Activated CD8-positive, alpha-beta T cell treated with anti-CD3 and anti-CD28 coated beads for 36 hours (primary cell): ENCODE measurements at places on chromosomes 7 and 10. TPM values are rescaled to one million over a fixed set of nuclear protein-coding genes. Genes with fewer than 3 reads are reported as not detected.
A peak's percentile ranks its signal among the peaks of the same experiment; 100 is the strongest.

- DNase-seq, result no peak
- peaks cover 11% of the 10 kb centered on the region for H3K36me3 ChIP-seq
- no peak overlapping the region for H3K27ac ChIP-seq
Measured at GRCh38 chr10:84337199-84337598, 8.8 kb downstream of the CCSER2 start.

GRCh38 chr10:76540786-76541185, 1096.8 kb downstream of the KCNMA1 start:
- H3K27me3 ChIP-seq, result no peaks in the 10 kb centered on the region
- H3K4me3 ChIP-seq, result no peak overlapping the region
- no peak for DNase-seq
- no peaks in the 10 kb centered on the region for H3K4me1 ChIP-seq

GRCh38 chr7:17507717-17508116, 209.3 kb downstream of the AHR start:
- no peaks in the 10 kb centered on the region for H3K36me3 ChIP-seq
- no peaks in the 10 kb centered on the region for H3K4me1 ChIP-seq
- no peak for DNase-seq
- no peak overlapping the region for H3K27ac ChIP-seq
- peaks cover 2% of the 10 kb centered on the region for H3K27me3 ChIP-seq
- H3K4me3 ChIP-seq, result no peak overlapping the region

GRCh38 chr7:21377545-21377944, 50.3 kb upstream of the SP4 start:
- no peaks in the 10 kb centered on the region for H3K27me3 ChIP-seq
- no peak for DNase-seq
- peaks cover 3% of the 10 kb centered on the region for H3K4me1 ChIP-seq
- no peak overlapping the region for H3K27ac ChIP-seq
- H3K36me3 ChIP-seq, result peaks cover 6% of the 10 kb centered on the region
- H3K4me3 ChIP-seq, result no peak overlapping the region

- no peak overlapping the region for H3K4me3 ChIP-seq
- DNase-seq, result no peak
- H3K27ac ChIP-seq, result no peak overlapping the region
Measured at GRCh38 chr10:44280226-44281014, 104.5 kb downstream of the CXCL12 start.

- H3K27ac ChIP-seq, result peak overlapping the region; percentile 83
- peak; percentile 70 for DNase-seq
- H3K27me3 ChIP-seq, result no peaks in the 10 kb centered on the region
- H3K36me3 ChIP-seq, result peaks cover 53% of the 10 kb centered on the region
- H3K4me1 ChIP-seq, result peaks cover 36% of the 10 kb centered on the region
Measured at GRCh38 chr10:69101451-69102095, 13.7 kb downstream of the SRGN start.

- H3K4me3 ChIP-seq, result no peak overlapping the region
- no peak for DNase-seq
- H3K27ac ChIP-seq, result peak overlapping the region; percentile 1
Measured at GRCh38 chr7:133491201-133491691, 238.4 kb downstream of the EXOC4 start.

GRCh38 chr10:122475591-122476332, 14.4 kb downstream of the HTRA1 start:
- no peak overlapping the region for H3K27ac ChIP-seq
- H3K36me3 ChIP-seq, result no peaks in the 10 kb centered on the region
- peaks cover 17% of the 10 kb centered on the region for H3K27me3 ChIP-seq

DNA sequence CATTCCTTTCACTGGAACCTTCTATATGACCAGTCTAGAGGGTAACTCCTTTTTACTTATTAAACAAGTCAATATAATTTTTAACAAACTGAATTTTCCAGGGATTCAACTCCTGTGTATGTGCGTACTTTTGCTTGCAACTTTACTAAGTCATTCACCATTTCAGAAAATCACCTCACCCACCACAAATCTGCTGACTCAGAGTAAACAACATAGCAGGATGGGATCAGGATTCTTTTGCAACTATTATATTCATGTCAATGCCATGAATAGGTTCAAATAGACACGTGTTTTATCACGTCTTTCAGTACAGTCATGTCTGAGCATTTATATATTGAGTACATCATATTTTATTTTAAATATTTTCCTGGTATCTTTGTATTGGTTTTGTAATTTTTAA, 14.5 kb downstream of the CTTNBP2 start:
- no peak overlapping the region for H3K27ac ChIP-seq
- H3K4me3 ChIP-seq, result no peak overlapping the region
- DNase-seq, result no peak
- H3K27me3 ChIP-seq, result peaks cover 3% of the 10 kb centered on the region
- no peaks in the 10 kb centered on the region for H3K4me1 ChIP-seq
- H3K36me3 ChIP-seq, result no peaks in the 10 kb centered on the region

GRCh38 chr7:84746353-84746752, 440.5 kb downstream of the SEMA3D start:
- no peaks in the 10 kb centered on the region for H3K27me3 ChIP-seq
- H3K4me3 ChIP-seq, result no peak overlapping the region
- DNase-seq, result no peak
- no peak overlapping the region for H3K27ac ChIP-seq
- H3K36me3 ChIP-seq, result no peaks in the 10 kb centered on the region
- no peaks in the 10 kb centered on the region for H3K4me1 ChIP-seq

- no peak overlapping the region for H3K27ac ChIP-seq
- H3K4me3 ChIP-seq, result no peak overlapping the region
- H3K4me1 ChIP-seq, result no peaks in the 10 kb centered on the region
- peaks cover 3% of the 10 kb centered on the region for H3K27me3 ChIP-seq
Measured at GRCh38 chr10:76881477-76882220, 756.0 kb downstream of the KCNMA1 start.

- no peak for DNase-seq
- H3K27me3 ChIP-seq, result no peaks in the 10 kb centered on the region
- H3K4me3 ChIP-seq, result no peak overlapping the region
- no peaks in the 10 kb centered on the region for H3K4me1 ChIP-seq
Measured at GRCh38 chr10:103736763-103737162, 118.6 kb downstream of the SH3PXD2A start.

DNA sequence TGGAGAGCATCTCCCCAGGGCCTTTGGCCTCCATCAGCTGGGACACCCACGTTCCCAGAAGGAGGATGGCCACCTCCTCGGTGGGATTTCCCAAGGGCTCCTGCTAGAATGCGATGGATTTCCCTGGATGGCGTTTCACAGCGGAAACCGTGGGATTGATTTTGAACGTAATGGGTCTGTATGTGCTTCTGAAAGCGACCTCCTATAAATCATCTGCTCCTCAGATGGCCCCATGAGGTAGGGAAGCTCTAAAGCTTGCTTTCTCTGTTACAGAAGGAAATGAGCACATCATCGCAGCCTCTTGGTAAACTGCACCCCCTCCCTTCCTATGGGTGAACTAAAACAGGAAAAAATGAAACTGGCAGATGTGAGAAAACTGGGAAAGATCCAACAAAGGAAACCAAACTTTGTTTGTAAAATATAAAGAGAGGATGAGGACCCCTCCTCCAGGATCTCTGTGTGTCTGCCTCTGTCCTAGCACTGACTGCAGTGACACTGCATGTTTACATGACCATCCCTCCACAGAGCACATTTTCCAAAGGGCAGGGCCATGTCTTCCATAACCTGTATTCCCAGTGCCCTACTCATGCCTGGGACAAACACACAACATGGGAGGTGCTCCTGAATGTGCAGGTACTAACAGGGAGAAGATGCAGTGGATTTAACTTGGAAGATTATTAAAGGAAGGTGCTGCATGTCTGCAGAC, 57.6 kb downstream of the LYZL1 start:
- H3K4me1 ChIP-seq, result no peaks in the 10 kb centered on the region
- H3K36me3 ChIP-seq, result no peaks in the 10 kb centered on the region
- no peak overlapping the region for H3K4me3 ChIP-seq
- H3K27me3 ChIP-seq, result peaks cover 21% of the 10 kb centered on the region
- no peak for DNase-seq
- H3K27ac ChIP-seq, result no peak overlapping the region

DNA sequence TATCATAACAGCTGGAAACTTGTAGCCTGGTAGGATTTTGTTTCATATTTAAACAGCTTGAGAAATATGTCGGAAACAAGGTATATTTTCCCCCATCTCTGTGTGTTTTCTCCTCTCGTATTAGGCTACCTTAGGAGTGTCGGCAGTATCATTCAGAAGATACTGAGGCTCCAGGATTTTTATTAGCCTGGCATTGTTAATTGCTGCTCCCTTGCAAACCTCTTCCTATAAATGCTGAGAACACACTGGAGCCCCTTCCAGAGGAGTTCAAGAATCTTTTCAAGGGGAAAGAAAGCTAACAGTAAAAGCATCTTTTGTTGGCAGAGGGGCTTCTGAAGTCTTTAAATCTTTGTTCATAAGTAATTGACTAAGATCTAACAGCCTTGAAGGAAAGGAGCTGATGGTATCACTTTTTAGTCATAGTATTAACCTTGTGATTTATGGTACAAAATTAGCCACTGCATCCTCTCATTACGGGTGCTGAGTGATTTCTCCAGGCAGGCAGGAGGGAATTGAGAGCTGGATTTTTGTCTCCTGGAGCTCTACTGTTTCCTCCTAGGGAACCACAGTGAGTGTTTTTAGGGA, 998.7 kb downstream of the LRMDA start:
- no peak for DNase-seq
- H3K4me1 ChIP-seq, result no peaks in the 10 kb centered on the region
- H3K36me3 ChIP-seq, result no peaks in the 10 kb centered on the region
- H3K4me3 ChIP-seq, result no peak overlapping the region
- peaks cover 2% of the 10 kb centered on the region for H3K27me3 ChIP-seq
- H3K27ac ChIP-seq, result no peak overlapping the region

DNA sequence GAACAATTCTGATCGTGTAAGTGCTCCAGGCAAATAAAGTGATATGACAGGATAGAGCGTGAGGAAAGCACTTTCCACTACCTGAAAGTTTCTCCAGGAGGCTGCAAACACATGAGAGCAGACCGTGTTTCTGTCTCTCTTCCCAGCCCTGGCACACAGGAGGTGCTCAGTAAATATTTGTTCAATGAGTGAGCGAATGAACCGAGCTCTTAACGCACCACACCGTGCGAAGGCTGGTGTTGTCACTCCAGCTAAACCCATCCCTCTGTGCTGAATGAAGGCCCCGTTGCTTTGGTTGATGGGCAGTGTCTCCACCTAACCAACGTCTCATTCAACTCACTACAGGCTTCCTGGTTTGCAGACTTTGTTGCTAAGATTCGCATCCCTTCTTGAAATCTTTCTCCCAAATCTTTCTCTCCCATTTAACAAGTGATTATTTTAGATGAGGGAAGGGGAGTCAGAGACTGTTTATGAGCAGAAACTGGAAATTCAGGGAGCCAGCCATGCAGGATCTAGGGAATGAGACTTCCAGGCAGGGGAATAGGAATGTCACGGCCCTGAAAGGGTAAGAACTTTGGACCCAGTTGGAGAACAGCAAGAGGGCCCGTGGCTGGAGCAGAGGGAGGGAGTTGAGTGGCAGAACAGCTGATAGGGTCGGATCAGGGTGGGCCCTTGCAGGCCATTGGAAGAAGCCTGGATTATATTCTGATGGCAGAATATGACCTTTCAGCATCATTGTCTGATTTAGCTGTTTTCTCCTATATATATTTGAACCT, 282.6 kb downstream of the CAMK1D start:
- no peak overlapping the region for H3K4me3 ChIP-seq
- H3K27ac ChIP-seq, result no peak overlapping the region
- H3K27me3 ChIP-seq, result no peaks in the 10 kb centered on the region
- no peaks in the 10 kb centered on the region for H3K36me3 ChIP-seq

DNA sequence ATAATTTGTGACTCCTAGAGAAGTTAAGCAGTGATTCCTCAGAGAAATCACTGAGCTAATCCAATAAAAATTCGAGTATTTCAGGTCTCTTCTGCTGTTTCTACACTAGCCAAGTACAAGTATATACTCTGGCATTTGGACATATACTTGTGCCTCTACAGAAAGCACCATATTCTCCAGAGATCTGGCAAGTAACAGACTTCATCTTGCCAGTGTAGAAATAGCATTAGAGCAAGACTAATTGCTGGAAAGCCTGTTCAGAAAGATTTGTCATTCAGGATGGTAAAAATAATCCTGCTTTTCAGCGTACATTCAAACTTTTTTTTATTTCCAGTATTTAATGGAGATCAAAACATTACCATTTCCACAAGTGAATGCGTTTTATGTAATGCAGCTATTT, 410.8 kb upstream of the ETV1 start:
- DNase-seq, result no peak
- no peak overlapping the region for H3K27ac ChIP-seq
- H3K4me1 ChIP-seq, result no peaks in the 10 kb centered on the region
- H3K27me3 ChIP-seq, result no peaks in the 10 kb centered on the region
- H3K36me3 ChIP-seq, result no peaks in the 10 kb centered on the region

GRCh38 chr7:77579797-77580196, 42.7 kb downstream of the PTPN12 start:
- H3K36me3 ChIP-seq, result no peaks in the 10 kb centered on the region
- H3K4me3 ChIP-seq, result no peak overlapping the region
- no peaks in the 10 kb centered on the region for H3K4me1 ChIP-seq
- no peak overlapping the region for H3K27ac ChIP-seq
- DNase-seq, result no peak

DNA sequence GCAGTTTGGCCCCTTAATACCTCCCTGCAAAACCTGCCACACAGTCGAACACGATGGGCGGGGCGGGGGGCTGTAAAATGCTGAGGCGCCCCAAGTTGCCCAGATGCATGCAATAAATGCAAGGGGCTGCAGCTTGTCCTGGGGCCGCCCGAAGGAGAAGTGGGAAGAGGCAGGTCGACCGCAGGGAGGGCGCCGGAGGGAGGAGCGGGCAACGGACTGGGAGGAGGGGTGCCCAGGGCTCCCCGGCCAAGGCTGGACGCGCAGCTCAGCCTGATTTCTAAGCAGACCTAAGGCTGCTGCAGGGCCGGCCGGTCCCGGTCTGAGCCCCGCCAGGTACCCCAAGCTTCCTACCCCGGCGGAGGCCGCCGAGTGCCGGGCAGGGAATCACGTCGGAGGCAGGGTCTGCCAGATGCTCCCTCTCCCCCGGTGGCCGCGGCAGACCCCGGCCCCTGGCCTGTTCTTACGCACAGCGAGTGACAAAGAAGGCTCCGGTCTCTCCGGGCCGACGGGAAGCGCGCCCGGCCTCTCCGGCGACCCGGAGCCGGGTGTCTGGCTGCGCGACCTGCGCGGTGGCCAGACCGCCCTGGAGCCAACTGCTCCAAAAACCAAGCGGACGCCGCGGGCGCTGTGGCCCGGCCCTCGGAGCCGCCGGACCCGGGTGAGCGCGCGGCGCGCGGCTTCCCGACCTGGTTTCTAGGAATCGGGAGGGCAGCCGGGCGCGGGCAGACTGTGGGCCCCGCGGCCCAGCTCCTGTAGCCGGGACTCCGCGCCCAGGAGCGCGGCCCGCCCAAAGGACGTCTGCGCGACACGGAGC, 744 bp upstream of the EBF3 start:
- H3K36me3 ChIP-seq, result no peaks in the 10 kb centered on the region
- peaks cover 19% of the 10 kb centered on the region for H3K4me1 ChIP-seq
- DNase-seq, result no peak
- H3K4me3 ChIP-seq, result peak overlapping the region; percentile 43
- H3K27ac ChIP-seq, result no peak overlapping the region
- H3K27me3 ChIP-seq, result peaks cover 67% of the 10 kb centered on the region

- H3K36me3 ChIP-seq, result no peaks in the 10 kb centered on the region
- no peak overlapping the region for H3K4me3 ChIP-seq
- H3K4me1 ChIP-seq, result no peaks in the 10 kb centered on the region
- H3K27me3 ChIP-seq, result peaks cover 4% of the 10 kb centered on the region
- H3K27ac ChIP-seq, result no peak overlapping the region
Measured at GRCh38 chr7:28808796-28809533, 149.2 kb downstream of the TRIL start.

Gene P4HA1
- total RNA-seq, result 72.3 TPM

Gene PMPCB
- total RNA-seq, result 80.5 TPM

Gene NUDT13
- 2.4 TPM for total RNA-seq

Gene EN2
- not detected for total RNA-seq

Gene GIMAP7
- total RNA-seq, result 29.0 TPM
